ENCODE measurements at places on chromosomes 2 and 18.

DNA sequence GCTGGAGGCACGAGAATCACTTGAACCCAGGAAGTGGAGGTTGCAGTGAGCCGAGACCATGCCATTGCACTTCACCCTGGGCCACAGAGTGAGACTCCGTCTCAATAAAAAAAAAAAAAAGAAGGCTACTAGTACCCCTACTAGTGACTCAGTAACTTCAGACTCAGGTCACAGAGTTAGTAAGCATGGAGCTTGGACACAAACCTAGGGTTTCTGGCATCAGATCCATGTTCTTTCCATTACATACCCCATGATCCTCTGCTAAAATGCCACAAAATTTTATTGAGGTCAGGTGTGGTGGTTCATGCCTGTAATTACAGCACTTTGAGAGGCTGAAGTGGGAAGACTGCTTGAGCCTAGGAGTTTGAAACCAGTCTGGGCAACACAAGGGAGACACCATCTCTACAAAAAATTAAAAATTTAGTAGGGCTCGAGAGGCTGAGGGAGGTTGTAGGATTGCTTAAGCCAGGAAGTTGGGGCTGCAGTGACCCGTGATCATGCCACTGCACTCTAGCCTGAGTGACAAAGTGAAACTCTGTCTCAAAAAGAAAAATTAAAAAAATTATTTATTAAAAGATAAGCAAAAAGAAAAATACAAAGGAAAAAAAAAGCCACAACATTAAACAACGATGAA lies 45.1 kb downstream of the DHX57 start:
- no peak for DNase-seq

GRCh38 chr18:3806656-3807055 lies 356.7 kb downstream of the TGIF1 start:
- DNase-seq = no peak

GRCh38 chr2:235746257-235746934 lies 252.6 kb downstream of the AGAP1 start:
- no peak for DNase-seq

GRCh38 chr2:64471600-64471999 lies 17.6 kb downstream of the LGALSL start:
- no peak for DNase-seq

DNA sequence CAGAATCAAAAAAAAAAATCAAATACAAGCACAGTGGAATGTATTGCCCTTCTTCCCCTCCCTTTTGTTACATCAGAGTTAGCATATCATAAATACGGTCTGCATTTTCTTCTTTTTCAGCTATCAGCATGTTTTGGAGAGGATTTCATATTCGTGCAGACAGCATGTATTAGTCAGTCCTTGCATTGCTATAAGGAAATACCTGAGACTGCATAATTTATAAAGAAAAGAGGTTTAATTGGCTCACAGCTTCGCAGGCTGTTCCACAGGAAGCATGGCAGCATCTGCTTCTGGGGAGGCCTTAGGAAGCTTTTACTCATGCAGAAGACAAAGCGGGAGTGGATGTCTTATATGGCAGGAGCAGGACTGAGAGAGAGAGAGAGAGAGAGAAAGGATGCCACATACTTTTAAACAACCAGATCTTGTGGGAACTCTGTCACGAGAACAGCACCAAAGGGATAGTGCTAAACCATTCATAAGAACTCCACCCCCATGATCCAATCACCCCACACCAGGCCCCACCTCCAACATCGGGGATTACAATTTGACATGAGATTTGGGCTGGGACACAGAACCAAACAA lies 8.9 kb downstream of the IL1B start:
- no peak for DNase-seq

DNA sequence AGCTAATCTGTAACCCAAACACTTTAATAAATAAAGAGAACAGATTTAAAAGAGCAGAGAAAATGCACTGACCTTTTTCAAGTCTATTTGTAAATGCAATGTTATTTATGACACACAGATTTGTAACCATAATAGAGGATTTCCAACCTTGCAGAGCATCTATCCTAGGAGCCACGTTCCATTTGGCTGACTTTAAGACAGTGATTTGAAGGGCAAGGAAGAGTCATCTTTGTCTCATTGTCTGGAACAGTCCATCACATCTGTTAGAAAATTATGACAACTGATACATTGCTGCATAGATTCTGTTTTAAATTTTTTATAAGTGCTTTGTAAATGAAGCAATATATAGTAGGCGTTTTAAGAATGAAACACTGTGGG lies 90.8 kb upstream of the L3MBTL4 start:
- no peak for DNase-seq

DNA sequence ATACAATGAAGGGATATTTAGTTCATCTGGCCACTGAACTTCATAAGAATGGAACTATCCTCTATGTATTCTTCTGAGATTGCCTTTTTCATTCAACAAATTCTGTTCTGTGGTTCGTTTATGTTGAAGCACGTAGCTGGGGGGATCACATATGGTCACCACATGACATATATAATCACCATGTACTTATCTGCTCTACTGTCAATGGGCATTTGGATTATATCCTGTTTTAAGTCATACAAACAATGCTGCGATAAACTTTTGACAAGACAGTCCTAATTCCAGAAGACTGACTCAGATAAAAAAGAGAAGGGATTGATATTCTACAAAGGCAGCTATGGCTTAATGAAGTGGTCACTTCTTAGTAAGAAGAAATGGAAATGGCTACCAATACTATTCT lies 116.0 kb upstream of the CCDC195 start:
- DNase-seq = no peak

GRCh38 chr2:102366406-102367112 lies 11.0 kb downstream of the IL18R1 start:
- DNase-seq = no peak

DNA sequence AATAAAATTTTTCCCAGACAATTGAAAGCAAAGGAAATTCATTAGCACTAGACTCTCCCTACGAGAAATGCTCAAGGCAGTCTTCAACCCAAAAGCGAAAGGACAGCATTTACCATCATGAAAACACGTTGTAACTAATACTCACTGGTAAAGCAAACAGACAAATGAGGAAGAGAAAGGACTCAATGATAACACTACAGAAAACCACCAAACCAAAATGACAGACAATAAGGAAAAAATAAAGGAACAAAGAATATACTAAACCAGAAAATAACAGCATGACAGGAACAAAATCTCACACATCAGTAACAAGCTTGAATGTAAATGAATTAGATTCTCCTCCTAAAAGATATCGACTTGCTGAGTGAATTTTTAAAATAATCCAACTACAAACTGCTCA lies 190.7 kb downstream of the NOL4 start:
- no peak for DNase-seq

- DNase-seq = no peak
Observed at GRCh38 chr2:50018292-50018691, 864.0 kb upstream of the FSHR start.

- DNase-seq = no peak
Observed at GRCh38 chr2:24853046-24853445, 59.8 kb downstream of the CENPO start.

DNA sequence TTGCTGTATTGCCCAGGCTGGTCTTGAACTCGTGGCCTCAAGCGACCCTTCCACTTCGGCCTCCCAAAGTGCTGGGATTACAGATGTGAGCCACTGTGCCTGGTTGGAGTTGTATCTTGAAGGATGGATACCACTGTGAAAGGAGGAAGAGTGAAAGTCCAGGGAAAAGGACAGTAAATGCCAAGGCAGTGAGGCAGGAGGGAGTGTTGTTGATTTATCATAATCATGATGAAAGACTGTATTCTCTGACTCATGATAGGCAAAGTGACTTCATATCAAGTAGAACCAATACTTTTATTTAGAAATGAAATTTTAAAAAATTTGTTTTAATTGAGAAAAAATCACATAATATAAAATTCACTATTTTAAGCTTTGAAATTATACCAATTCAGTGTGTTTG lies 162.3 kb downstream of the ARHGAP28 start:
- no peak for DNase-seq

- DNase-seq = no peak
Observed at GRCh38 chr2:39156107-39156506, 35.3 kb upstream of the SOS1 start.

GRCh38 chr18:7452331-7452730 lies 114.8 kb upstream of the PTPRM start:
- DNase-seq = no peak

DNA sequence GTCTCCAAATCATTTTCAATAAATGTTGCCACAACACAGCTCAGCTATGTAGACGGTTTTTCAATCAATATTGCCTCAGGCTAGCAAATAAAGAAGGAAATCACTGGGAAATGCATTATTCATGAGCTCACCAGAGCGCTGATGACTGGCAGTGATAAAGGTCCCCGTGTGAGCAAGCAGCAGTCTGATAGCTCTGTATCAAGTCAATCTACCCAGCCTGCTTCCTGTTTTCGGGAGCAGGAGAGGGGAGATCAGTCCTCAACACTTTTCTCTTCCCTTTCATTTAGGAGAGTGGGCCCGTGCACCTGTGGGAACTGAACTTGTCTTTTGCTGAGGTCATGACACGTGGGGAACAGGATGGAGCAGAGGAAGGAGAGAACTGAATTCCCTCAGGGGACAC lies 253.9 kb upstream of the SIX2 start:
- no peak for DNase-seq

GRCh38 chr2:168456521-168457189 lies 583 bp downstream of the CERS6 start:
- no peak for DNase-seq

GRCh38 chr2:173764094-173764493 lies 201.1 kb downstream of the SP3 start:
- DNase-seq = no peak

- no peak for DNase-seq
Observed at GRCh38 chr2:64989982-64990614, 899 bp downstream of the SLC1A4 start.

- no peak for DNase-seq
Observed at GRCh38 chr2:148071351-148071750, 50.5 kb downstream of the MBD5 start.

GRCh38 chr2:20990442-20991430 lies 53.1 kb downstream of the APOB start:
- DNase-seq = peak; percentile 47

GRCh38 chr2:240881913-240882312 lies 13.3 kb downstream of the AGXT start:
- DNase-seq = peak; percentile 48

- DNase-seq = no peak
Observed at GRCh38 chr2:218849721-218850120, 9.9 kb upstream of the WNT6 start.

DNA sequence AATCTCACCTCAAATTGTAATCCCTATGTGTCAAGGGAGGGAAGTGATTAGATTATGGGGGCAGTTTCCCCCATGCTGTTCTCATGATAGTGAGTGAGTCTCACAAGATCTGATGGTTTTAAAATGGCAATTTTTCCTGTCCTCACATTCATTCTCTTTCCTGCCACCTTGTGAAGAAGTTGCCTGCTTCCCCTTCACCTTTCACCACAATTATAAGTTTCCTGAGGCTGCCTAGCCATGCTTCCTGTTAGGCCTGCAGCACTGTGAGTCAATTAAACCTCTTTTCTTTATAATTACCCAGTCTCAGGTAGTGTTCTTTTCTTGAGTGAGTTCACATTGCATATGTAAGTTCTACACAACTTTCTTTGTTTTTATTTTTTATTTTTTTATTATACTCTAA lies 271.5 kb downstream of the EXOC6B start:
- DNase-seq = no peak

DNA sequence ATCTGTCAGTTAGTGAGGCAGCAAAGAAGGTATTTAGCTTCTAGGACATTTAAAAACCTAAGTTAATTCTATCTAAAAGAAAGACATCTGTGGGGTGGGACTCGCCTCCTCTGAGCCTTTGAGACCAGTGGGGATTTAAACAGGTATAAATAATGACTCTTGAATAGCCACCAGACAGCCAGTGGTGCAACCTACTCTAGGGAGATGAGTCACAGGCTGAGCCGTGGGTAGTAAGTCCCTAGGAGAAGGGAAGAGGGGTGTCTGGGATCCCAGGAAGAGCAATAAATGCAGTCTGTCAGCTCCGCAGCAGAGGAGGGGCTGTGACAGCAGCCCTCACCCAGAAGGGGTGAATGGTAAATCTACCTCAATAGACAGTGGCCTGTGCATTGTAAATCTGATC lies 43.1 kb upstream of the GALNT3 start:
- no peak for DNase-seq

GRCh38 chr2:168525716-168526446 lies 69.8 kb downstream of the CERS6 start:
- no peak for DNase-seq

DNA sequence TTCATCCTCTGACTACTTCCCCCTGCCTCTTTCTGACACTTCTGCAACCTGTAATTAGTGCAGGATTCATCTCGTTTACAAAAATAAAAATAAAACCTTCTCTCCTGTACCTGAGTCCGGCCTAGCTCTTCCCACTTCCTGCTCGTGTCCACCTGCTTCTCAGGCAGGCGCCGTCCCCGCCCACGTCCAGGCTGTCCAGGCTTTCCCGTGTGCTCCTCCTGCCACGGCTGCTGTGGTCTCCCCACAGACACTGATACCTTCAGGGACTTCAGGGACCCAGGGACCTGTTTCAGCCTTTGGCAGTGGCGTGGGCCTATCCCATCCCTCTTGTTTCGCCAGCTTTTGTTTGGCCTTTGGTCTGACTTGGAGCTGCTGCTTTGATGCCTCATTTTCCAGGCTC lies 272.5 kb downstream of the PHLPP1 start:
- no peak for DNase-seq

- no peak for DNase-seq
Observed at GRCh38 chr2:60316381-60317033, 236.9 kb downstream of the BCL11A start.

GRCh38 chr2:145203891-145204290 lies 684.0 kb upstream of the ZEB2 start:
- DNase-seq = no peak

GRCh38 chr18:25310045-25310444 lies 41.9 kb downstream of the ZNF521 start:
- DNase-seq = no peak

- no peak for DNase-seq
Observed at GRCh38 chr18:56910237-56910636, 236.7 kb upstream of the BOD1L2 start.

DNA sequence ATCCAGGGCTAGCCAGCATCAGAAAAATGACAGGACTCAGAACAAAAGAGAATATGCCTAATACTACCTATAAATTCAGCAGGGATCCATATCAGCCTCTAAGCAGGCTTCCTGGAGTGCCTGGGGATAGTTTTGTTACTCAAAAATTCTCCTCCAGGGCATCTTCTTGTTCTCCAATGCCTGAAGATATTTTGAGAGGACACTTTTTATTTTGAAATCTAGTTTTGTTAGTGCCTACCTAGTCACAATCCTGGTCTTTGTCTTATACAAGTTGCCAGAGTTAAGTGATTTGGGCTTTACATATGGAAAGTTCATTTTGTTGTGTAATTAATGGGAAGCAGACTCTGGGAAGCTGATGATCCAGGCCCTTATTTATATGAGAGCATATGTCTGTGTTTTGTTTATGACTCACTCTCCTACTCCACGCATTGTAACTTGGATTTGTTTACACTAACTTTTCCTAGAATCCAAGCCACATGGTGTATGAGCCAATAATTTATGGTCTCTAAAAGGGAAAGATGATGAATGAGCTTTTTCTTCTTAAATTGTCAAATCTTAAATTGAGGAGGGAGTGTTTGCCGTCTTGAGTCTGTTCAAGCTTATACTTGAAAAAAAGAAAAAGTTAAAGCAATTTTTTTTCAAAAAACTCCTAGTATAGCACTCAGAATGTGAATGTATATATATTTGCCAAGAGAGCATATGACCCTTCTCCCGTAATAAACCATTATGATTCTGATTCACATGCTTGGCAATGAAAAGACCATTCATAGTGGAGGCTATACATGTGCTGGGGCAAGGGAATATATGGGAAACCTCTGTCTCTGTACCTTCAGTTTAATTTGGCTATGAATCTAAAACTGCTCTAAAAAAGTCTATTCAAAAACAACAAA lies 370.3 kb downstream of the SETBP1 start:
- no peak for DNase-seq
